ENCODE measurements at places on chromosomes 3 and 15.

- no peak for DNase-seq
These were observed 455.0 kb upstream of the THBS1 start for GRCh38 chr15:39125904-39126303.

- DNase-seq, result peak; percentile 2
These were observed 130.2 kb upstream of the LMOD3 start for GRCh38 chr3:69252631-69253030.

- DNase-seq, result no peak
These were observed 101.4 kb downstream of the FNDC3B start for GRCh38 chr3:172140499-172141391.

DNA sequence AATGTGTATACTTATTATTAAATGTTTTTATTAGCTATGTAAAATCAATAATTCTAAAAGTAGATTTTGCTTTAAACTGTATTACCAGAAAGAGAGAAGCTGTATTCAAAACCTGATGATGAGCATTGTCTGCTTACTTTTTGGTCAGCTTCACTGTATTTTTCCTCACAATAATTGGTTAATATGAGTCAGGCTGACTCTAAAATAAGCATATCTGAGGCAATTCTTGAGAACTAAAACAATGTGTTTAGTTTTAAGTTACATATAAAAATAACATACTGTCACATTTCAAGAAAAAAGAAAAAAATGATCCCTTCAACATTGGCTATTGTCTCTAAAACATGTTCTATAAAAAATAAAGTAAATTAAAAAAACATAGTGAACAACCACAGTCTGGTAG, 66.1 kb downstream of the EPHA3 start:
- DNase-seq, result no peak

DNA sequence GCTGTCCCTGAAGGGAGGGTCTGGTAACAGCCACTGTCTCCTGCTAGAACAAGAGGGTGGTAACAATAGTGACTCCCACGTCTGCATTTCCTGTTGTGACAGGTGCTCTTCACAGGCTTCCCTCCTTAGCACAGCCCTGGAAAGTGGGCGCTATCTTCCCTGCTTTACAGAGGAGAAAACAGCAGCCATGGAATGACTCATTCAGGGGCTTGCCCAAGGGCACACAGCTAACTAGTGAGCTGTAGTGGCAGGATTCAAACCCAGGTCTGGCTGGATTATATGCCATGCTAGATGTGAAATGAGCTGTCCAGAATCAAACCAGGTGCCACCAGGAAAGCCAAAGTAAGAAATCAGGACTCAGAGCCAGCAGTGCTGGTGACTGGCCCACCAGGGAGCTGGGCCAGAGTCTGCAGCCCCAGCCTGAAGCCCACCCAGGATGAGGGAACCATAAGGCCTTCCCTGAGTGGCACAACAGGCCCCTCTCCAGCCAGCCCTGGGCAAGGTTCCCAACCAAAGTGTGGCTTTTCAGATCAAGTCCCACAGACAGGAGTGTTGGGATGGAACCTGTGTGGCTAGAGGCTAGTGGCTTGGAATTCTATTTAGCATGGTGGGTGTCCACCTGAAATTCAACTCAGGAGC, 102.4 kb downstream of the ETFA start:
- DNase-seq, result no peak

DNA sequence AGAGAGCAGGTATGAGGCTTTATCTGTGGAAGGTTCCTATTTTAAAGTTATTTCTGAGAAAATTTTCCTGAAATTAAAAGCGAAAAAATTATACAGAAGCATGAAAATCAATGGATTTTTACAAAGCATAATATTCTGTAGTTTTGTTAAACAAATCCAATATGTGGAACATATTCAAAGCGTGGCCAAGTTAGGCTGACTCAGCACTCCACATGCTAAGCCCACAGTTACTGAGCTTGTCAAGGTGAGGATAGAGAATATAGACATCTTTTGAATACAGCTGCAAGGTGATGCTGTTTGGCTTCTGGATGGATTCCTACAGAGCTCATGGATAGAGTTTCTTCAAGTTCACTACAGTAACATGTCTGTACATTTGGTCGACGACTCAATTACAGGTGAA, 302.5 kb downstream of the C3orf38 start:
- no peak for DNase-seq

- peak; percentile 16 for DNase-seq
These were observed 43.9 kb upstream of the TMEM158 start for GRCh38 chr3:45269952-45270351.

- DNase-seq, result no peak
These were observed 20.1 kb downstream of the ZNF80 start for GRCh38 chr3:114217266-114217665.

DNA sequence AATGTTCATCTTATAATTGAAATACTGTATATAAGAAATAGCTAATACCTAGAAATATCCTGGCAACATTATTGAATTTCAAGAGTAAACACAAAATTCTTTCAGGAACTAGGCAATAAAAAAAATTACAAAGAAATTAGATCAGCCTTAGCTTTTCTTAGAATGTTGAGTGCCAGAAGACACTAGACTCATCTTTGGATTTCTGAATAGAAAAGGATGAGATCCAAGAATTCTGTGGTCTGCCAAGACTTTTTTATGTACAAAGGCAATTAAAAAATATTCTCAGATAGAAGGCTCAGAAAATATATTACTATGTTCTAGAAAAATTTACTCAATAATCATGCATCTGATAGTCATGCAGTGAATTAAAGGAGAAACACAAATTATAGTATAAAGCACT, 294.5 kb upstream of the CDIN1 start:
- DNase-seq, result no peak

DNA sequence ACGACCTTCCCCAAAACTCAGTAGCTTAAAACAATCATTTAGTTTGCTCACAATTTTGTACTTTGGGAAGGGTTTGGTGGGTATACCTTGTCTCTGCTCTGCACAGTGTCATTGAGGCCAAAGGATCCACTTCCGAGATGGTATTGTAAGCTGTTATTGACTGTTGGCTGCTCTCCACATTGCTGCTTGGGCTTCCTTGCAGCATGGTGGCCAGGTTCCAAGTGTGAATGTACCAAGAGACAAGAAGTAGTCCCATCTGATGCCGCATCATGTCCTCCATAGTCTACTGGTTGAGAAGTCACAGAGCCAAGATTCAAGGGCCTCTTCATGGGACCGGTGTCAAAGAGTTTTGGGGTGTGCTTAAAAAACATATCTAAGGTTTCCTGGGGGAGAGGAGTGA, 268.5 kb downstream of the PLCL2 start:
- DNase-seq, result no peak

- no peak for DNase-seq
These were observed 21.6 kb upstream of the MOBP start for GRCh38 chr3:39445927-39446326.
